ENCODE measurements at places on chromosomes 7 and 10.

- peak; percentile 87 for DNase-seq
Observed at GRCh38 chr10:79067241-79068202, 1.2 kb upstream of the ZMIZ1 start.

DNA sequence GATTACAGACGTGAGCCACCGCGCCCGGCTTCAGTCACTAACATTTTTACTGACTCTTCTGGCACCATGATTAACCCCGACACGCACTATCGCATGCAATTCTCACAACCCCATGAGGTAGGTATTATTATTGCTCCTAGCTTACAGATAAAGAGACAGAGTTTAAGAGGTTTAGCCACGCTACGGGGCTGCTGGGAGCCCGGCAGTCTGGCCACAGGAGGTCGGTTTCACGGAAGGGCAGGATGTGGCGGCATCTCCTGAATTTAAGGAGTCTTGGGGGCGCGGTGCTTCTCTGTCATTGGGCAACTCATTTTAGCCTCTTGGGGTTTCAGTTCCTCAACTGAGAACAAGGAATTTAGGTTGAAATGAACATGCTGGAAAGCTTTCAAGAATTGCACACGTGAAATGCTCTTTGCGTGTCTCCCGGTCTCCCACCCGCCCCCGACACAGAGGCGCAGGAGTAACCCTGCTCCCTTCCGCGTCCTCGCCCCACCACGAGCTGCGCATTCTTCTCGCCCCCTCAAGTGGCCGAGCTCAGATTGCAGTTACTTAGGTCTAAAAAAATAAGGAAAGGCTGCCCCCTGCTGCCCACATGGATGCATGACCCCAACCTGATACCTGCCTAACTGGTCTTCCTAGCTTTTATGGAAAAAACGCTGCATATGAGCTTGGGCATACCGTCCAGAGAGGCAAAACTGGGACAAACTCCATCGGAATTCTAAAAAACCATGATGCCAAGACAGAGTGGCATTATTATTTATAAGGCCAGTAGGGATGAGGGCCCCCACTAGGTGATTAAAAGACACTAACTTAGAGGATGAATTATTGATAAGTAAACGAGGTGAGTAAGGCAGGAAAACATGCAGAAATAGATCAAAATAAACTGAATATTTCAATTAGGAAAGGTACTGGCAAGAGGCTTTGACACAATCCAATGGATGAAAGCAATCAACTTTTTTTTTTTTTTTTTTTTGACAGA is 12.4 kb downstream of the PRSS2 start:
- peak; percentile 76 for DNase-seq

DNA sequence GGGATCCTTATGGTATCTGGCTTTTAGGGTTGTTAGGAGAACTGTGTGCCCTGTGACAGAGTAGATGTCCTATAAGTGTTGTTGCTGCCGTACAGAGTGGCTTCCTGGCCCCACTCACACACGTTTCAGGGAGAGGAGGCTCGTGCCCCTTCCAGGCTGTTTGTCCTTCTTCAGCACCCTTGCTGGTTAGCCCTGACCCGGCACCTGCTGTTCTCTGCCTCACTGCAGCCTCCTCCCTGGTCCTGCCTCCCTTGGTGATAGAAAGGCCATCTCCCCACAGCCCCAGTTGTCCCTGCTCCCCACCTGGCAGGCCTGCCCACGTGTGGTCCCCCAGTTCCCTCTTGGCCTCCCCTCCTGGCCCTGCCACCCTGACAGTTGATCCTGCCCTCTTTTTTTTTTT is 2.3 kb downstream of the CLIP2 start:
- DNase-seq, result no peak

DNA sequence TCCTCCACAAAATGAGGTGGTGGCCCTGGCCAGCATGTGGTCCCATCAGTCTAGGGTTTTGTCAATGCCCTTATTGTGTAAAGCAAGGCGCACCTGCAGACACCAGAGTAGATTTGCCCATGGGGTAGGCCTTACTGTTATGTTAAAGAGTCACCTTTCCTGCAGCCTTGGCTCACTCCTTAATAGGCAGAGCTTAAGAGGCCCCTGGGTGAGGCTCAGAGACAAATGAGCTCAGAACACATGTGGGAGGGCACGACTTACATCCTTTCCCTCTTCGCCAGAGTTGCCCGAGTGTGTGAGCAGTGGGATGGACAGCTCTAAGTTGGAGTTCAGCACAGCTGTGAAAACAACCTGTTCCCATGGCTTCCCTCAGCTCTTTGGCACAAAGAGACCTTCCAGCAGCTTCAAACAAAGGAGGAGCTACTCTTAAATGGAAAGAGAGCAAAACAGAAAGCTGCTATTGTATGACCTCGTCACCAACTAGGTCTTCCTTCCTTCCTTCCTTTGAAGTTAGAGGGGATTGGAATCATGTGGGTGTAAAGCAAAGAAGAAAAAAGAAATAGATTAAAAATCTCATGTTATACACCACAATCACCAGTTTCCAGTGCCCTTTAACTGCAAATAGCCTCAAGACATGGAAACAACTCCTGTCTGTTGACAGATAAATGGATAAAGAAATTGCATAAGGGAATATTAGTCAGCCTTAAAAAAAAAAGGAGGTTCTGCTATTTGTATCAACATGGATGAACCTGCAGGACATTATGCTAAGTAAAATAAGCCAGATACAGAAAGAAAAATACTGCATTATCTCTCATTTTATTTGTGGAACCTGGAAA is 11.9 kb upstream of the XPNPEP1 start:
- no peak for DNase-seq

DNA sequence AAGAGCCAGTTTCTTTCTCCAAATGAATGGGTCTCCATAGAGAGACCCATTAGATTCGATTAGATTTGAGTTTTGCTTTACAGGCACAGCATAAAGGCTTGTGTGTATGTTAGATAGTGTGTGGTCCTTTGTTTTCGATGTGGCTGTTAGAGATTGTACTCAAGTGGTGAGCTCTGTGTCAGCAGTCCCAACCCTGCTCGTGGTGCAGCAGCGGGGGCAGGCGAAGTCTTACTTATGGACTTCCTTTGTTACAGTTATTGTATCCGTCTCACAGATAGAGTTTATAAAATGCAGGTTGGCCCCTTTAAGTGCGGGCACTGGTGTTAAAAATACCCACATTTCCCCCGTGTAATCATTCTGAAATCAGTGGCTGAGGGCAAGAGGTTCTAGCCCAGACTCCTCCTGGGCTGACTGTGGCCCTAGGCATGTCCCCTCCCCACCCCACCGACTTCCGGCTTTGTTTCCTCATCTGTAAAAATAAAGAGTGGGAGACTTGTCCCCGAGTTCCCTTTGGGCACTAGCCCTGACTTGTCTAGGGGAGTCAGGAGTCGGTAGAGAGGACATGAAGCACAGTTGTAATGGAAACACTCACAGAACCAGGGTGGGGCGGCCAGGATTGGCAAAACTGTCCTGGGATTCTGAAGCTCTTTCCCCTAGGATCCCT is 28.6 kb downstream of the MTURN start:
- DNase-seq, result no peak

DNA sequence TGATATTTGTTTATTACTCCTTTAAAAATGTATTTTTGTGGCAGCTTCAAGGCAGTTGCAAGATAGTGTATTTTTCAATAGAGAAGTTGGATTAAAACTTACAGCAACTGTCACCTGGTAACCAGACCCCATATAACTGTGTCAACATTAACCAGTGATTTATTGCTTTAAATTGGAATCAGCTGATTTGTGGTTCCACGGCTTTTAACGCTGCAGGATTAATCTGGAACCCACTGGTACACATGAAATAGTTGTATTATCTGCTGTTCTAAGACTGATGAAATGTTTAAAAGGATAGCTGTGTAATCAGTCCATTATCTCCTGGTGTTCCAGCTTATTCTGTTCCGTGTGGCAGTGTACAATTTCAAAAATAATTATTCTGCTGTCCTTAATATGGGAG is 180.2 kb downstream of the CELF2 start:
- DNase-seq, result no peak

DNA sequence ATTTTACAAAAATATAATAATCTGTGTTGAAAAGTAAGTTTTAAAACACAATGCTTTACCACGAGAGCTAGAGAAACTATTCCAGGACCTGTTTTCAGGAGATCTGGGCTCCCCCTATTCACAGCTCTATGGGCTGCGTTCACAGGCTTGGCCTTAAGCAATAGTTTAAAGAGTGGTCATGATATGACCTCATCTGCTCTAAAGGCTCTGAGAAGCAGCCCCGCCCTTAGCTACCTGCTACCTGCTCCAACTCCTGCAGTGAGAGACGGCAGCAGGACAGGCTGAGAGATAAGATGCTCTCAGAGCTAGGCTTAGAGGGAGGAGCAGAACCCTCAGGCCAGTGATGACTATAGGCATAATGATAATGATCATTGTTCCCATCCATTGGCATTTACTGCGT is 12.6 kb downstream of the ALOX5 start:
- no peak for DNase-seq

DNA sequence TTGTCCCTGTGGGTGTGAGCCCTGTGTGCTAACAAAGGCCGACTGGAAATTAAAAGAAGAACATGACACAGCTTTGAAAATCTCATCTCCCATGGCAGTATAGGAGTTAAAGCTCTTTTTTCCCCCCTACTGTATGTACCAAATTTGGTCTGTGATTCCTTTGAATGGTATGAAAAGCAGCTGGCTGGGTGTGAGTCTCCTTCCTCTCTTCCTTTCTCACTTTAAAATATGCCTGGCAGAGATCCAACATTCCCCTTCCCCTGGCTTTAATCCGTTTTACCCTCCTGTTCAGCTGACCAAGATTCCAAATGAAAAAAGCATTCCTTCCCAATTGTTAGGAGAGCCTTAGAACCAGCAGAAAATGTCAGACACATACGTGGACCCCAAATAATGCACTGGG is 225.0 kb upstream of the CELF2 start:
- no peak for DNase-seq

DNA sequence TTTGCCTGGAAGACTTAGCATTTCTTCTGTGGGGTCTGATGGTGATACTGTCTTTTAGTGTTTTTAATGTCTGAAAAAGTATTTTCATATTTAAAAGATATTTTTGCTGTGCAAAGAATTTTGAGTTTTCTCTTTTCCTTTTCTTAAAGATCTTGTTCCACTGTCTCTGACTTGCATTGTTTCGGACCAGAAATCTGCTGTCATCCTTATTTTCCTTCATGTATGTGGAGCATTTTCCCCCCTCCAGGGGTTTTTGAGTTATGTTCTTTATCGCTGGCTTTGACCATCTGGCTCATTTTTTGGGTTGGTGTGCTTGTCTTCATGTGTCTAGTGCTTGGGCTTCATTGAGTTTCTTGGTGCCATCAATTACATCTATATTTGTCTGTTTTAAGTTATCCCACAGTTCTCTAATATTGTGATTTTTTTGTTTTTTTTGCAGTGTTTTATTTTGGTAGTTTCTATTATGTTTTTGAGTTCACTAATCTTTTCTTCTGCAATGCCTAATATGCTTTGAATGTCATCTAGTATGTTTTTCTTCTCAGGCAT is 119.9 kb downstream of the MGMT start:
- no peak for DNase-seq

DNA sequence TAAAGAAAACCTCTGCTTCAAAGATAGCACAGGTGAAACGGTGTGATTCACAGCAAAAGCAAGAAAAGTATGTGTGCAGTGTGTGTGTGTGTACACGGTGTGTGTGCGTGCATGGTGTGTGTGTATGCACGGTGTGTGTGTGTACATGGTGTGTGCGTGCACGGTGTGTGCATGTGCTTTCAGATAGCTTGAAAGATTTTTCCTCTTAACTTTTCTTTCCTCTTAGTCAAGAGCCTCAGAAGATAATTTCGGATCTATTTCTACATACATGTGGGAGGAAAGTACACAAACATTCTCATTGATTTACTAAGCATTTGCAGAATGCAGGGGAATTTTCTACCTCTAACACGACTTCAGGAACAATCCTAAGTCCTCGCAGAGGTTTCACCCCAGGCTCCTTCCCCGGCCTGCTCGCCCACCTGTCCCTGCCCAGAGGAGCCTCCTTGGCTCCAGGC is 2.9 kb downstream of the FGFR2 start:
- DNase-seq, result no peak

GRCh38 chr10:86203162-86203905 is 163.3 kb downstream of the GRID1 start:
- DNase-seq, result no peak

GRCh38 chr10:93357680-93358079 is 124.5 kb downstream of the MYOF start:
- no peak for DNase-seq

DNA sequence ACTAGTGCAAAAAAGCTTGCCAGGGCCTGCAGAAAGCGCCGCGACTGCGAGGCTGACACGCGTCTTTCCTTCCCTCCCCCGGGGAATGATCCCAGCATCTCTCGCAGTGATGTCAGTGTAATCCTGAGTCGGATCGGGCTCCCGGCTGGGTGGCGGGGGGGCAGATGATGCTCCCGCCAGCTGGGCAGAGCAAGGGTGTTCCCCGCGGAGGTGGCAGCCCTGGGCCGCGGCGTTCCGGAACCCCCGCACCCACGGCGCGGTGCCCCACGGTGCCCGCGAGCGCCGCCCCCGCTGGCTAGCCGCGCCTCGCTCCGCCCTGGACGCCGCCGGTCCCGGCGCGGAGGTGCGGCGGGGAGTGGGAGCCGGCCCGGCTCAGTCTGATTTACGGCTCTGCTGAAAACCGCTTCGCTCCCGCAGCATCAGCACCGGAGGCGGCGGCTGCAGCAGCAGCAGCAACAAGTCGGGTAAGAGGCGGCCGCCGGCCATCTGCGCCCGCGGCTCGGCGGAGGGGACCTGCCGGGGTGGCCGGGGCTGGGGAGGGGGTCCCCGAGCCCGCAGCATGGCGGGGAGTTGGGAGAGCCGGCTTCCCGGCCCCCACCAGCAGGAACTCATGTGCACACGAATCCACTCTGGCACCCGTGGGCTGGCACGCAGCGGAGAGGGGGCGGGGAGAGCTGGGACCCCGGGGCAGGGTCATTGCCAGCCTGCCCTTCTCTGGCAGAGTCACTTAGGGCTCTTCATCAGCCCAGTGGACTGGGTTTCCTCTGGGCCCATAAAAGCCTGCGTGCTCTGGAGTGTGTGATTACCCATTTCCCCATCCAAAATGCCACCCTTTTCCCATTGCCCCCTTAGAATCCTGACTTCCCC is at the start of gene ZNF365:
Gene ZNF365, plus strand, starts transcription at position 375 of the 867 bp plus-strand sequence. CDS start 1,825 bp downstream, outside the sequence.
- peak; percentile 50 for DNase-seq

- no peak for DNase-seq
Observed at GRCh38 chr7:35758421-35758820, 42.4 kb upstream of the SEPTIN7 start.

GRCh38 chr7:149444287-149444686 is 16.6 kb downstream of the ZNF777 start:
- DNase-seq, result no peak

DNA sequence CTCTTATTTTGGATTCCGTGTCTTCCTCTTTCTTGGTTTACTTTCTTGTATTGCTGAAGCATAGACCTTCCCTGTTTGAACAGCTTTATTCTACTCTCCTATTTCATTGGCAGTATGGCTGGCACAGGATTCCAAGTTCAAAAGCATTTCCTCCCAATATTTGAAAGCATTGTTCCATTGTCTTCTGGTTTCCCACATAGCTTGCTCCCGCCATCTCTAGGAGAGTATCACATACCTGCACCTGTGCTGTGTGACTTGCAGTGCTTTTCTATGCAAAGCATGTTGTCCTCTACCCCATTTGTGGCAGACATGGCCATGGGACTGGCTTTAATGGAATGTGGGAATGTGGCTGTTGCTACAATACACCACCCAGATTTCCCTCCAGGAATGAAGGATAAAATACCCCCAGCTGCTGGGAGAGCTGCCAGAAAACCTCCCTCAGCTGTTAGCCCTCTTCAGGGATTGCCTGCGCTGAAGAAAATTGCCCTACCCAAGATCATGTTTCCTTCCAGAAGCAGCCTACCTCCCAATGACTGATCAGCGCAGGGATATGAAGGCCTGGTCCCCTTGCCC is 6.9 kb upstream of the MYOF start:
- no peak for DNase-seq

- no peak for DNase-seq
Observed at GRCh38 chr7:101764221-101764620, 53.2 kb upstream of the CUX1 start.

- no peak for DNase-seq
Observed at GRCh38 chr7:84637568-84638338, 443.2 kb upstream of the SEMA3A start.
